ENCODE measurements at places on chromosomes 6 and 20.

DNA sequence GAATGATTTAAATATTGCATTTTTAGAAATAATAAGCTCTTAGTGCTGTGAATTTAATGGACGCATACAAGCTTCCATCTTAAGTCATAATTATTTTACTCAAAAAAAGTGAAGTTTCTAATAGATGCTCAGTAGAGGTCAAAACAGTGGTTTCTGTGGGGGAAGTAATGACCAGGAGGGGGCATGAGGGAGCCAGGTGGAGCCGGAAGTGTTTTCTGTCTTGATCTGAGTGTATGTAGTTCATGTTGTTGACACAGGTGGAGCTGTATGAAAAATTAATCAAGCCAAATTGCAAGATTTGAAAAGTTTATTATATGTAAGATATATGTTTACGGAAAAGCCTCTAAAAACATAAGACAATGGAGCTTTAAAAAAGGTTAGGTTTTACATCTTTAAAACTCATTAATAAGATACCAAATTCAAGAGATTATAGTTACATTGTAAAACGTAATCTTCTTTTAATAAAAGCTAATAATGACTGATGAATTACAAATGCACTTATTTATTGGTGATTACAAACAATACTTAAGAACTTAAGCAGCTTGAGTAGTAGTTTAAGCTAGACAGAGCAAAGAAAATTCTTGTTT, 68.0 kb downstream of the PLAGL1 start:
- peak; percentile 45 for DNase-seq

DNA sequence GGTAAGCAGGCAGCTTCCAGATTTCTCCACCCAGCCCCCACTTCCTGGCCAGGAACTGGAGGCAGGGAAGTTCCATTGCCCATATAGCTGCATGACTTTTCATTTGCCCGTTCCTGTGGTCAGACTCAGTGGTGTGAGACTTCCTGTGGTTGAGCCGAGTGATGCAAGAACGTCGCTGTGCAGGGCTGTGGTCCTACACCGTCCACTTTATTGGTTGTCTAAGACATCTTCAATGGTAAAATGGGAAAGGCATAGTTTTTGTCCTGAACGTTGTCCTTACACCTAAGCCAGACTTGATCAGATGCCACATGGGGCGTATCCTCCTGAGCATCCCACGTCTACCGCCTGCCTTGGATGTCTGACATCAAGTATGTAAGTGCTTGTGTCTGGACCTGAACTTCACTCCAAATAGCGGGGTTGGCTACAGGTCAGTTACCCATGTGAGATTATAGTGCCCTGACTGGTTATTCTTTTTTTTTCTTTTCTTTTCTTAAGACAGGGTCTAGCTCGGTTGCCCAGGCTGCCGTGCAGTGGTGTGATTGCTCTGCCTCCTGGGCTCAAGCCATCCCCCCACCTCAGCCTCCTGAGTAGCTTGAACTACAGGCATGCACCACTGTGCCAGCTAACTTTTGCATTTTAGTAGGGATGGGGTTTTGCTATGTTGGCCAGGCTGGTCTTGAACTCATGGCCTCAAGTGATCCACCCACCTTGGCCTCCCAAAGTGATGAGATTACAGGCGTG, 25.9 kb upstream of the GTSF1L start:
- DNase-seq: peak; percentile 69

GRCh38 chr6:149065121-149065520, 252.4 kb upstream of the TAB2 start:
- DNase-seq: no peak

DNA sequence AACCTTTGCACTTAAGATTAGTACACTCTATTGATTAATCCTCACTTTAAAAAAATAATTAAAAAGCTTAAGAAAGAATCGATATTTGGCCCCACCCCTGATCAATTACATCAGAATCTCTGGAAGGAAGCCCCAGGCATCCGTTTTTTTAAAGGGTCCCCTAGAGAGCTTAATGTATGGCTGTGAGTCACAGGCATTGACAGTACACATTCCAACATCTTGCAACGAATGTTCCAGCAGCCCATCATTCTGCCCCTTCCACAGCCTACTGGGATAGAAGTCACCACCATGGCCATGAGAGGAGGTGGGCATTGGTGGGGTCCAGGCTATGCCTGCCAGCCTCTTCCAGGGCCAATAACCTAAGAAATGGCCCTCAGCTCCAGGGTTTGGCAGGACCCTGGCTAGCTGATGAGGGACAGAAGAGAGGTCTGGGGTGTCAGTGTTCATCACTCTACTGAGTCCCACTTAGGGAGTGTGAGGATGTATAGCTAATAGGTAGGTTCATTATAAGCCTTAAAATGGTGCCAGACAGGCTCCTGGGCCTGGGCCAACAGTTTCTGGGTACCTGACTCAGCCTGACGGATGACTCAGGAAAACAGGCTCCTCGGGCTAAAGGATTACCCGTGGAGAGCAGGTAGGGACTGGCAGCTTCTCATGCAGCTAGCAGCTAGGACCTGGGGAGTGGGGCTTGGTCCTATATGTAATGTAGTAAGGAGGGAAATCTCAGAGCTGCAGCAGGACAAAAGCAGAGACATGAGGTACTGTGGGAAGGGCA, 40.4 kb downstream of the MDGA1 start:
- DNase-seq: no peak

DNA sequence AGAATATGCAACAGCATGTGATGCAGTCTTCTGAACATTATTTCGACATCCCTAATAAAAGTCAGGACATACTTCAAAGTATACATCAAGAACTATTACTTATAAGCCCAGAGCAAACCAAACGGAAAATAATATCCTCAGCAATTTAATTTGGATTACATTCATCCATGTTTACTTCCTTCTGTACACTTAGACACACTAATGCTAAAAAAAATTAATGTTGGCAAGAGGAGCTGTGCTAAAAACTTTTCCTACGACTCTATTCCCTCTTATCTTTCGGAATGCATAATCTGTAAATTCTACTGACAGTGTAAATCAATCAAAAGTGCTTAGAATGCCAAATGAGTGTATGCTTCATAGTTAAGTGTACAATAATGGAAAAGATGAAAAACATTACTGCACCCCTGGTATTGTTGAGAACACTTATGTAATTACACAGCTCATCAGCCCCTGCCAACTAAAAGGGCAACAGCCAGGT, 301.2 kb upstream of the HSF2 start:
- no peak for DNase-seq

GRCh38 chr20:41222296-41222695, 85.0 kb downstream of the PLCG1 start:
- DNase-seq: no peak

GRCh38 chr6:52839124-52840055, 1.2 kb downstream of the GSTA5 start:
- DNase-seq: peak; percentile 54

- no peak for DNase-seq
Observed at GRCh38 chr6:66226109-66226508, 519.1 kb upstream of the EYS start.

Data from activated CD4-positive, alpha-beta T cell treated with anti-CD3 and anti-CD28 coated beads, Interleukin-2, amount 50 U/mL, for 48 hours (primary cell).